ENCODE measurements at places on chromosomes 13 and 19.
A peak's percentile ranks its signal among the peaks of the same experiment; 100 is the strongest.

- DNase-seq = no peak
Observed at GRCh38 chr13:100130930-100131511, 42.1 kb downstream of the PCCA start.

DNA sequence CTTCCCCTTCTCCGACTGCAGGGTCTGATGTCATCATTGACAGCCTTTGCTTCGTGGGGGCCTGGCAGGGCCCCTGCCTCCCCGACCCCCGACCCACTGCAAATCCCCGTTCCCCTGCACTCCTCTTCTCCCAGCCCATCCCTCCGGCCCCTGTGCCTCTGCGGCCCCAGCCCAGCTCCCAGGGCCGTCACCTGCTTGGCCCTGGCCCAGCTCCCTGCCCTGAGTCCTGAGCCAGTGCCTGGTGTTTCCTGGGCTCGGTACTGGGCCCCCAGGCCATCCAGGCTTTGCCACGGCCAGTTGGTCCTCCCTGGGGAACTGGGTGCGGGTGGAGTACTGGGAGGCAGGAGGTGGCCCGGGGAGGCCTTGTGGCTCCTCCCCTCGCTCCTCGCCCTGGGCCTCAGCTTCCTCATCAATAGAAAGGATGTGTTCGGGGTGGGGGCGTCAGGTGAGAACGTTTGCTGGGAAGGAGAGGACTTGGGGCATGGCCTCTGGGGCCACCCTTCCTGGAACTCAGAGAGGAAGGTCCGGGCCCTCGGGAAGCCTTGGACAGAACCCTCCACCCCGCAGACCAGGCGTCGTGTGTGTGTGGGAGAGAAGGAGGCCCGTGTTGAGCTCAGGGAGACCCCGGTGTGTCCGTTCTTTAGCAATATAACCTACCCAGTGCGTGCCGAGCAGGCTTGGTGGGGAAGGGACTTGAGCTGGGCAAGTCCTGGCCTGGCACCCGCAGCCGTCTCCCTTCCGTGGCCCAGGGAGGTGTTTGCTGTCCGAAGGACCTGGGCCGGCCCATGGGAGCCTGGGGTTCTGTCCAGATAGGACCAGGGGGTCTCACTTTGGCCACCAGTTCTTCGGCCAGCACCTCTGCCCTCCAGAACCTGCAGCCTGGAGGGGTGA lies 15.9 kb upstream of the CELF5 start:
- no peak for DNase-seq

GRCh38 chr13:70622796-70623195 lies 514.5 kb upstream of the KLHL1 start:
- no peak for DNase-seq

GRCh38 chr19:13588957-13589833 lies 82.9 kb upstream of the CACNA1A start:
- peak; percentile 77 for DNase-seq

DNA sequence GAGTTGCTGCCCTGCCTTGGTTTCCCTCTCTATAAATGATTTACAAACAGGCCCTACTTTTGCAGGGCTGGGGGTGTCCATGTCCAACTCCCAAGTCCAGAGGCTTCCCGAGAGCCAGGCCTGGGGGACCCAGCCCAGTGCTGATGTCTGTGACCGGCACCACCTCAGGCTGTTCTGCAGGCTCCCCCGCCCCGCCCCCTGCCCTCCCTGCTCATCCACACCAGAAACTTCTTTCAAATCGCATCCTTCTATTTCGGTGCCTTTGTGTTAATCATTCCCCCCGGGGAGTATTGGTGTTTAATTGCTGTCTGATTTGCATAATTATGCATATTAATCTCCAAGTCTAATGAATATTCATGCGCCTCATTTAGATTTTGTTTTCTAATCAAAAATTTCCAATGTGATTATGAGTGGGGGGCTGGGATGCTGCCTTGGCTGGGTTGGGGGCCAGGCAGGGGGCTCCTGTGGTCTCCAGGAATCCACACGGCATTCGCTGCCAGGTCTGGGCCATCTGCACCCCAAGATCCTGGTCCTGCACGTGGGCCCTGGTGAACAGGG lies 19.1 kb downstream of the TCF3 start:
- DNase-seq = no peak

DNA sequence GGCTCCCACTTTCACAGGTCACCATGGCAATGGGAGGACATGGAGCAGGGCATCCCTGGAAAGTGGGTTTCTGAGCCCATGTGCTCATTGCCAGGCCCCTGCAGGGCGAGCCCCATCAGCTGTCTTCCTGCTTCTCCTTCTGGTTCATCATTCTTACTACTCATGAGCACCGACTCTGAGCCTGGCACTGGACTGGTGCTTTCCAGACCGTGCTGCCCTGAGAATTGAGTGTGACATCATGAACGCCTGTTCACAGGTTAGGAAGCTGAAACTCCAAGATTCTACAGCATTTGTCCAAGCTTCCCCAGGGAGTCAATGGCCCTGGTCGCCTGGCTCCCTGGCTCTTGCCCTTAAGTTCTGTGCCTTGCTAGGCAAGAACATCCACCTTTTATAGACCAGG lies 210.4 kb upstream of the ZNF536 start:
- no peak for DNase-seq

DNA sequence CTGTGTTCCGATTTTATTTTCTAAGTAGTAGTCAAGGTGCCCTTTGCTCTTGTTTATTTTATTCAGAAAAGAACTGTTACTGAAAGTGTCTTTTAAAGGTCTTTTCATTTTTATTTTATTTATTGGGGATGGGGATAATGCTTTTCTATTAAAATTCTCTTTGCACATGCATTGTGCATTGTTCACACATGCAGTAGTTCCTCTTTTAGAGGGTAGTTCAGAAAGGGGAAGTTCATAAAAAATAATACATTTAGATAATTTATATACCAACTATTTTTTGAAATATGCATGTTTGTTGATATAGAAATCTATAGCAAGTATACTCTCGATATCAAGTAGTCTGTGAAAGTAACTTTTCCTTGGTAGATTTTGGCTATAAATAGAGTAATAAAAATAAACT lies 3.5 kb downstream of the GPC5 start:
- no peak for DNase-seq

Measured in germinal center (tissue), 1 donor.